CD4-positive, alpha-beta T cell treated with Interleukin-17A for 4 hours (primary cell): ENCODE measurements at places on chromosomes 3 and 15.

- no peak for DNase-seq
Measured at GRCh38 chr3:194350726-194351071, 429 bp downstream of the CPN2 start.

GRCh38 chr3:36373084-36373483, 7.2 kb upstream of the STAC start:
- no peak for DNase-seq

- DNase-seq: no peak
Measured at GRCh38 chr15:81339321-81339720, 15.4 kb upstream of the STARD5 start.

- no peak for DNase-seq
Measured at GRCh38 chr3:135806317-135806716, 159.2 kb upstream of the PPP2R3A start.

DNA sequence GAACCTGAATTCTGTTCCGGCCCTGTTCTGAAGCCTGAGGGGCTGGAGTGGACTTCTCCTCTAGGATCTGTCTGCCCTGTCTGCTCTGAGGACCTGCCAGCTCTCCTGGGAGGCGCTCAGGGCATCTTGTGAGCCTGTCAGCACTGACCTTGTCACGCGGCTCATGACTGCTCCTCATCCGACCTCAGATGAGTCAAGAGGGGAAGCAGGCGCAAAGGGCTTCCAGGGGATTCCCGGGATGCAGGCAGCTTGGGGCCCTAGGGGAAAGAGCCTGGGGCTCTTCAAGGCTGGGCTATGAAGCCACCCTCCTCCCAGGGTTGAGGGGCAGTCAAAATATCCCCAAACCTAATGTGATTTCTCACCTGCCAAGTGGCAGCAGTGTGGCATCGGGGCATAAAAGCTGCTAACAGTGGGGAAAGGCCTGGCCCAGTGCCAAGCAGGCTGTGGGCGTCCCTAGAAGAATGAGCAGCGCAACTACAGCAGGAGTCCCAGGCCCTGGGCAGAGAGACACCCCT, 27.6 kb upstream of the ANKDD1A start:
- DNase-seq: peak; percentile 88

GRCh38 chr15:65264863-65265430, 21.7 kb downstream of the PARP16 start:
- DNase-seq: no peak

DNA sequence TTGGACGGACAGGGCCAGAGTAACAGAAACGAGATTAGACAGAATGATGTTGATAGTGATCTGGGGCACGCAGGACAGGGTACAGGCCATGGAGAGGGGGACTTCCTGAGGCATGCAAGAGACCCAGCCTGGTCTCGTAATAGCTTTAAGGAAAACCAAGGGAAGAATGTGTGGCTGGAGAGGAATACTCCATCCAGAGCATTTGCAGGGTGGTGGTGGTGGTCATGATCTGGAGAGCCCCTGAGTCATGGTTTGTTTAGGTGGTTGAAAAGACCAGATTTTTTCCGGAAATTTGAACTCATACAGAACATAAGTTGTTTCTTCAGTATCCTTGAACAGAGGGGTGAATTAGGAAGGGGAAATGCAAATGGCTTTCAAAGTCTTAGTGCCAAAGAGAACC, 138.5 kb downstream of the DUT start:
- no peak for DNase-seq

DNA sequence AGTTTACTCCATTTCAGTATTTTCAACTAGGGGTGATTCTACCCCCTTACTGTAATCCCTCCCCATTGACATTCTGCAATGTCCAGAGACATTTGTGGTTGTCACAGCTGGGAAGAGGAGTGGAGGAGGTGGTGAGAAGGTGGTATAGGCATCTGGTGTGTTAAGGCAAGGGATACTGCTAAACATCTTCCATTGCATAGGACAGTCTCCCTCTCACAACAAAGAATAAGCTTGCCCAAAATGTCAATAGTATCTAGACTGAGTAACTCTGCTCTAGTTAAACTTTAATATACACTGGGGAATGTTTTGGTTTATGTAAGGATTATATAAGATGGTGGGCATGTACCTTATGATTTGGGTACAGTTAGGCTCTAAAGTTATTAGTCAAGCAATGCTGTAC, 737.6 kb downstream of the ROBO1 start:
- DNase-seq: no peak

DNA sequence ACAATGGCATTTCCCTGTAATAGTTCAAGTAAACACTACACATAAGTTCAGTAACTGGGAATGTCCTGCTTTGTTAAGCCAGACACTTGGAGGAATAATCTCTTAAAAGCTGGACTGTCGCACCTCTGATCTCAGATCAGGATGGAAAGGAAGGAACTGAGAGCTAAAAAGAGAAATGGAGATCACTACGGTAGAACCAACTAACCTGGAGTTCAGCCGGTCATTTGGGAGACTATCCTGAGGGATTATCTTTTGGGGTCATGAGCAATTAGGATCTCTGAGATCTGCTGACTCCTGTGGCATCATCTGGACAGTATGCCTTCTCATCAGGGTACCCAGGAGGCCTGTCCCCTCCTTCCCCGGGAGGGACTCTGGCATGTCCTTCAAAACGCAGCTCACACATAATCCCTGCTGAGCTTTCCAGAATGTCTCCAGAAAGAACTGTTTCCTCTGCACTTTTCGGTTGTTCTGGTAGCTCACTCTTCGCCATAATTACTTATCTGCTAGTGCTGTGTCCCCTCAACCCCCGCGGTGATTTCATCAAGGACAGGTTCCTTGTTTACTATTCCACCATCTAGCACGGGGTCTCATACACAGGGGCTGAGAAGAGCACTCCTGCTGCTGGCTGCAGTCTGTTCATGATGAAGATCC, 115.6 kb downstream of the SENP2 start:
- DNase-seq: no peak

- DNase-seq: no peak
Measured at GRCh38 chr3:13157986-13158385, 84.8 kb upstream of the IQSEC1 start.

- no peak for DNase-seq
Measured at GRCh38 chr15:40695469-40695890, 506 bp downstream of the RAD51 start.

GRCh38 chr3:195059006-195059350, 212.0 kb downstream of the XXYLT1 start:
- no peak for DNase-seq

DNA sequence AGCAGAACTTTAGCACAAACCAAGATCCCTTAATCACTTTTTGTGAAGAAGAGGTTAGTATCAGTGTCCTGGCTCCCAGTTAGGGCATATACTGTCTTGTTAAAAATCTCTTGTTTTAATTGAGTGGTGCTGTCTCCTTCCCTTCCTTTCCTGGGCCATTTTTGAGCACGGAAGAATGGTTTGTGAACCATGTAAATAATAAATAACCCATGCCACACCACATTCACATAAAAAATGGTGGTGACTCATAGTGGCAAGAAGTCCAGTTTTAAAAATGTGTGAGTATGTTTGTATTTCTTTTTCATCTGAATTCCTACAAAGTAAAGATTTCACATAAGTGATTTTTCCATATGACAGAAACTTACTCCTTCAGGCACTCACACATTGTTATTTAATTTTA, 59.1 kb upstream of the SPRED1 start:
- no peak for DNase-seq

- no peak for DNase-seq
Measured at GRCh38 chr3:182713743-182714517, 79.4 kb upstream of the ATP11B start.

- DNase-seq: no peak
Measured at GRCh38 chr3:41327718-41328117, 128.4 kb downstream of the CTNNB1 start.

DNA sequence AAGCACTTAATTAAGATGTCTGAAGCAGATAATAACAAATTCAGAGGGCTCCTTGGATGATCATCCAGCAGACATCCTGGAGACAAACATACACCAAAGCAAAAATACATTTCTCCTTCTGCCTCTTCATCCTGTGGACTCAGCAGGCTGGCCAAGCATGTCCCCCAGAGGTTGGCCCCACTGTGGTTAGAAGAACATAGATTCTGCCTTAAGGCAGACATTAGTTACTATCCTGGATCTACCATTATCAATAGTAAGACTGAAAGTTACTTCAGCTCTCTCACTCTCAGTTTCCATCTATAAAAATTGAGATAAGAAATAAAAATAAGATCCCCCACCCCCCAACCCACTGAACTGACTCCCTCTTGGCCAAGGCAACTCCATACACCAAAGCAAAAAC, 28.6 kb upstream of the TGFBR2 start:
- DNase-seq: no peak
